ENCODE measurements at places on chromosomes 5 and 9.

DNA sequence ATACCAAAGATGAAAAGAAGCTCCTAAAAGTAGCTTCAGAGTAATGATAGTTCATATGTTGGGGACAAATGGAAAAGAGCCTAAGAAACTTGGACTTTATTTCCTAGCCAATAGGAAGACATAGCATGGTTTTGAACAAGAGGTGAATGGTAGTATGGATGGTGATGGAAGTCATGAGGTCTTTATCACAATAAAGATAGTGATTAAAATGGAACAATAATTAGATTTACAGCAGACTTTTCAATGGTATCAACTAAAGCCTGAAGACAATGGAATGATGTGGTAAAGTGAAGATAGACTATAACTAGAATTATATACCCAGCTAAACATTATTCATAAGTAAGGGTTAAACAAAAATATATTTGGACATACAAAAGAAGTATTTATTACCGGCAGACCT, 131.2 kb downstream of the RAB3C start:
- DNase-seq: no peak

- no peak for DNase-seq
Observed at GRCh38 chr5:174094857-174095606, 49.5 kb downstream of the NSG2 start.

DNA sequence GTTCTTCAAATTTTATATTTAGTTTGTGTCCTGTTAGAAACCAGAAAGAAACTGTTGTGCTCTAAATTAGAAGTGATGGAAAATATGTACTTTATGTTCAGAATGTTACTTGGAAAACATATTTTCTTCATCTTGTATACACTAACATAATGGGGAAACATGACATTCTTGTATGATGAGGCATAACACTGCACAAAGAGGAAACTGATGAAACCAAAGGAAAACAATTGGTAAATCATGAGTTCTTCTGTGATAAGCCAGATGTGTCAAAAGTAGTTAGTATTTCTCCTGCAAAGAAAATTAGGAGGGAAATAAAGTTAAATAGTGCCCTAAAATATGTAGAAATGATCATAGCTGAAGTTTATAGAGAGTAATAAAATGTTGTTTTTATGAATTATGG, 111.1 kb upstream of the FBN2 start:
- no peak for DNase-seq

GRCh38 chr9:75803130-75803529, 87.3 kb upstream of the PCSK5 start:
- no peak for DNase-seq

DNA sequence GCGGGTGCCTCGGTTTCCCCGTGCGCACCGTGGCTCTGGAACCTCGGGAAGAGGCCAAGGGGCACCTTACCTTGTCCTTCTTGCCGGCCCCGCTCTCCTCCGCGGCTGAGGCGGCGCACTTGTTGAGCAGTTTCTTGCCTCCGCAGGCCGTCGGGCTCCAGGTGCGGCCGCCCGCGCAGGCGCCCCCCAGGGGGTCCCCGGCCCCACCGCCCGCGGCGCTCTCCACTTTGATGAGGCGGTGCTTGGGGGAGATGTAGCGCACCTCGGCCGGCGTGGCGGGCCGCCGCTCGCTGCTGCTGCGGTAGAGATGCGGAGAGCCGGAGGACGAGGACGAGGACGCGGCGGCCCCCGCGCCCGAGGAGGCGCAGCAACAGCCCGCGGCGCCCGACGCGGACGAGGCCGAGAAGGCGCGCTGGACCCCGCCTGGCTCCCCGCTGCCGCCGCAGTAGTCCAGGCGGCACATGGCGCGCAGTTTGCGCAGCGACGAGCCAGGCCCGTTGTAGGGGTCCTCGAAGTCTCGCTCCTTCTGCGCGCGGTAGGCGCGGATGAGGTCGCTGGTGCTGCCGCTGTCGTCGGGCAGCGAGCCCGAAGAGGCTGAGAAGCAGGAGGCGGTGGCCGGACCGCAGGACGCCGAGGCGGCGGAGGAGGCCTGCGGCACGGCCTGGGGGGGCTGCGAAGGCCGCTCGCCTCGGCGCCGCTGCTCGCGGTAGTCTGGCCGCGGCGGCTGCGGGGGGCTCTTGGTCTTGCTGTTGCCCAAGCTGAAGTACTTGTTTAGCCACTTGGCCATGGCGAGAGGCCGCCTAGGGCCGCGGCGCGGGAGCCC, 957 bp downstream of the SHB start:
- no peak for DNase-seq

DNA sequence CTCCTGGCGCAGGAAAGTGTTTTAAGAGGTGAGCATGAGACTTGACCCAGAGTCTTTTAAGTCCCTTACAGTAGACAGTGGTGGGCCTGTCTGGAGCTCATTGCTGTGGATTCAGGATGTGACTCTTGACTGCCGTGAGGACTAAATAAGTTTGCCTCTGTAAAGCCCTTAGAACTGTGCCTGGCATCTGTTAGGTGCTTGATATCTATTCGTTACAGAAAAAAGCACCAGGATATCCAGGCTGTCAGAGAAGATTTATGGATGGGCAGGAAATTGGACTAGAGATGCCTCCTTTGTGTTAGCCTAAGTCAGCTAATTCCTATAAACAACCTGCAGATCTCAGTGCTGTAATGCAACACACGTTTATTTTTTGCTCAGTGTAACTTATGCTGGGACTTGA, 12.6 kb downstream of the ERGIC1 start:
- DNase-seq: no peak

GRCh38 chr9:21030389-21031035, 928 bp downstream of the HACD4 start:
- DNase-seq: peak; percentile 20

- no peak for DNase-seq
Observed at GRCh38 chr5:150034662-150035061, 34.1 kb downstream of the HMGXB3 start.
